ENCODE measurements at places on chromosomes 7 and 10.

GRCh38 chr10:67666416-67667034 lies 29.5 kb downstream of the CTNNA3 start:
- H3K27ac ChIP-seq, result no peak overlapping the region
- H3K27me3 ChIP-seq, result peaks cover 17% of the 10 kb centered on the region
- no peaks in the 10 kb centered on the region for H3K4me1 ChIP-seq

GRCh38 chr10:70052462-70053217 lies at the start of gene MACROH2A2:
Gene MACROH2A2, plus strand, starts transcription at chr10:70052846. Its CDS starts 22,813 bp downstream, at chr10:70075659.
- no peaks in the 10 kb centered on the region for H3K36me3 ChIP-seq
- peaks cover 16% of the 10 kb centered on the region for H3K4me1 ChIP-seq
- H3K27ac ChIP-seq, result peak within 1 kb of the TSS; percentile 47
- peak; percentile 61 for DNase-seq
- H3K4me3 ChIP-seq, result peak within 1 kb of the TSS; percentile 88

GRCh38 chr7:17312641-17313040 lies 14.2 kb downstream of the AHR start:
- H3K36me3 ChIP-seq, result peaks cover 57% of the 10 kb centered on the region
- H3K27me3 ChIP-seq, result no peaks in the 10 kb centered on the region
- no peak for DNase-seq
- no peak overlapping the region for H3K27ac ChIP-seq
- no peak overlapping the region for H3K4me3 ChIP-seq

DNA sequence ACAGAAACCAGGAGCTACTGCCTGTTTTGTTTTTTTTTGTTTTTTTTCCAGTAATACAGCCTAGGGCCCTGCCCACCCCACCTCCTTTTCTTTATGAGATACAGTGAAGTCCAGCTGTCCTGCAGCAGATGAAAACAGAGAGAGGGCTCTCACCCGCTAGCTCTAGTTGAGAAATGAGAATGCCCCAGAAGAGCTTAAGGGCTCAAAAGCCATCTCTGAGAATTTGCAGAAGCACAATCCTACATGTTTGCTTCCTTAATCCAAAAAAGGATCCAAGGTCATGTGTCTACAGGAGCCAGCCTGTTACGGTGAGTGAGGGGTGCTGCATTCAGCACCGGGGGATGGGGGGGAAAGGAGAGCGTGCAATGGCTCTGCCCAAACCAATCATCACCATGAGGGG lies 122.7 kb downstream of the KCNMA1 start:
- peaks cover 6% of the 10 kb centered on the region for H3K36me3 ChIP-seq
- H3K27me3 ChIP-seq, result no peaks in the 10 kb centered on the region
- H3K4me1 ChIP-seq, result peaks cover 32% of the 10 kb centered on the region
- H3K27ac ChIP-seq, result no peak overlapping the region
- H3K4me3 ChIP-seq, result no peak overlapping the region
- no peak for DNase-seq

DNA sequence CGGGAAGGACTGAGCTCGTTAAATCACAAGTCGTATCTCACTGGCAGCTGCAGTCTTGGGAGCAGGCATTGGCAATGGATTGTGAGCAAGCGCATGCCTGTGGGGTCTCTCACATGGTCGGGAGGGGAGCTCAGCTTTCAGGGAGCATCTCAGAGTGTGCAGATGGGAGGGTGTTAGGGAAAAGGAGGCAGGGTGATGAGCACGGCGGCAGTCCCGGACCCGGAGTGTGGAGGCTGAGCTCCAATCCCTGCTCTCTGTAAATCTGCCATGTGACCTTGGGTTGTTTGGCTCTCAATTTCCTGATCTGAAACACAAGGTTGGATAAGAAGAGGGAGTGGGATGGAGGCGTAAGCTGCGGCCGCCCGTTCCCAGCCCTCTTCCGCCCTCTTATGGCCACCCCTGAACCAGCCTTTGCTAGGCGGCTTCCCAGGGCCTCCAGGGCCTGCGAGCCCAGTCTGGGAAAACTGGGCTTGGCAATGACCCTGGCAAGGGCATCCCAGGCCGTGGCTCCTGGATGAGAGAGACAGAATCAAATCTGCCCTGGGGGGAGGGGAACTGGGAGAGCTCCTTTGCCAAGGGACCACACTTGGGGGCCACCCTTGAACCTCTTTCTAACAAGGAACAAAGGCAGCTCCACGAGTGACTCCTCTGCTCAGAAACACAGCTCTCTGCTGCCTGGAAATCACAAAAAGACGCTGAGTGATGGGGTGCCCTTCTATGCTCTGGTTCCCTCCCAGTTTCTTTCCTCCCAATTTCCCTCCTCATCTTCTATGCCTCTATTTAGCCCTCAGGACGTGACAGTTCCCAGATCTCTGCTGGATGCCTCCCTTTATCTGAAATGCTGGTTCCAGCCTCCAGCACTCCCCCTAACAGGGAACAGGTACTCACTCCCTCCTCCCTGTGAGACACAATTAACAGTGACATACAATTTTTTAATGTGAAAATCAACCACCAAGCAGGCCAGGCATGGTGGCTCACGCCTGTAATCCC lies 41.7 kb upstream of the LOXL4 start:
- H3K4me1 ChIP-seq, result peaks cover 6% of the 10 kb centered on the region
- peaks cover 8% of the 10 kb centered on the region for H3K27me3 ChIP-seq
- no peaks in the 10 kb centered on the region for H3K36me3 ChIP-seq
- H3K4me3 ChIP-seq, result no peak overlapping the region
- H3K27ac ChIP-seq, result no peak overlapping the region

- DNase-seq, result peak; percentile 85
- no peak overlapping the region for H3K27ac ChIP-seq
- H3K4me3 ChIP-seq, result no peak overlapping the region
- H3K36me3 ChIP-seq, result peaks cover 37% of the 10 kb centered on the region
- no peaks in the 10 kb centered on the region for H3K4me1 ChIP-seq
Observed at GRCh38 chr10:11986593-11987216, 55.9 kb downstream of the UPF2 start.

- no peak overlapping the region for H3K27ac ChIP-seq
- H3K4me1 ChIP-seq, result peaks cover 9% of the 10 kb centered on the region
- H3K4me3 ChIP-seq, result no peak overlapping the region
- H3K36me3 ChIP-seq, result no peaks in the 10 kb centered on the region
- no peaks in the 10 kb centered on the region for H3K27me3 ChIP-seq
Observed at GRCh38 chr10:8554574-8554973, 500.1 kb downstream of the GATA3 start.

DNA sequence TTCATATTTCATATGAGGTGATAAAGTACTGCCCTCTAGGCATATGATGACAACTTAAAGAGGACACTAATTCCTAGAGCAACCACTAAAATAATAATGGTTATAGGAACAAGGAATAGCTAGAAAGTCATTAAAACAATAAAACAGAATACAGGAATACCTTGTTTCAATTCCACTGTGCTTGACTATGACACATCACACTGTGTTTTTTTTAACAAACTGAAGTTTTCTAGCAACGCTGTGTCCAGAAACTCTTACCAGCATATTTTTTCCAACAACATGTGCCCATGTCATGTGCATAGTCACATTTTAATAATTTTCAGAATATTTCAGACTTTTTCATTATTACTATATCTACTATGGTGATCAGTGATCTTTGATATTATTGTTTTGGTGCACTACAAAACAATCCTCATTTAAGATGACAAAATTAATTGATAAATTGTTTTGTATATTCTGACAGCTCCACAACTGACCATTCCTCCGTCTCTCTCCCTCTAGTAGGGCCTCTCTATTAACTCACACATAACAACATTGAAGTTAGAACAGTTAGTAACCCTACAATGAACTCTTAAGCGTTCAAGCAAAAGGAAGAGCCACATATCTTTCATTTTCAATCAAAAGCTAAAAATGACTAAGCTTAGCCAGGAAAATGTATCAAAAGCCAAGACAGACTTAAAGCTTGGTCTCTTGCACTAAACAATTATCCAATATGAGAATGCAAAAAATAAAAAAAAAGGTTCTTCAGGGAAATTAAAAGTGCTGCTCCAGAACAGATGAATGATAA lies 85.8 kb downstream of the SNX13 start:
- no peak overlapping the region for H3K4me3 ChIP-seq
- H3K4me1 ChIP-seq, result no peaks in the 10 kb centered on the region
- no peaks in the 10 kb centered on the region for H3K27me3 ChIP-seq
- DNase-seq, result no peak

- no peaks in the 10 kb centered on the region for H3K27me3 ChIP-seq
- H3K36me3 ChIP-seq, result no peaks in the 10 kb centered on the region
- no peak overlapping the region for H3K27ac ChIP-seq
- DNase-seq, result no peak
- no peak overlapping the region for H3K4me3 ChIP-seq
Observed at GRCh38 chr10:110444004-110444337, 53.7 kb upstream of the DUSP5 start.

DNA sequence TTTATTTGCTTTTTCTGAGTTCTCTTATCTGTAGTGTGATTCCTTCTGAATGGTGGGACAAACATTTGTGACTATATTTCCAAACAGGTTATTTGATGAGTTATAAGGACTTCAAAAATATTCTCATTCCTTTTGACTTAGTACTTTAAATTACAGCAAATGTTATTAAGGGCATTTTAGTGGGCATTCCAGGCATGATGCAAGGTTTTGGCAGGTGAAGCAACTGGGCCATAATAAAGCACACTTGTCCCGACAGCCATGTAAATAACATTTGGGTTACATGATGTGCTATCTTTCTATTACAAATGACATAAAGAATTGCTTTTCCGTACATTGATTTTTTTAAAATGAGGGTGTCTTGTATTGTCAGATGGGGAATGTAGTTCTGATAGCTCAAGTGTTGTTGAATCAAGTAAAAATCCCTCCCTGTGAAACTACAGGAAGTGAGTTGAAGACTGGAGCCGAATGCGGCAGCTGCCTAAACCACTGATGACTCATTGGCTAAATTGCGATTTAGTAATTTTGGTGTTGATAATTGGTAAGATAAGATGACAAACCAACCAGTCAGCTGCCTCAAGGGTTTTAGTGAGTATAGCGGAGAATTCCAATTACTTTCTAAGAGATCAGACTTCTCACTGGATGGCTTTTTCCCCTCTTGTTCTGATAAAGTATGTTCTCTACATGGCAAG lies 231.3 kb upstream of the NPY start:
- peaks cover 26% of the 10 kb centered on the region for H3K4me1 ChIP-seq
- peak overlapping the region; percentile 23 for H3K27ac ChIP-seq
- peak overlapping the region; percentile 5 for H3K4me3 ChIP-seq
- DNase-seq, result peak; percentile 88
- H3K27me3 ChIP-seq, result no peaks in the 10 kb centered on the region

GRCh38 chr10:75672842-75673241 lies 241.4 kb downstream of the LRMDA start:
- no peak for DNase-seq
- no peaks in the 10 kb centered on the region for H3K4me1 ChIP-seq

- H3K4me3 ChIP-seq, result no peak within 1 kb of the TSS
- H3K27ac ChIP-seq, result no peak within 1 kb of the TSS
- no peaks in the 10 kb centered on the region for H3K27me3 ChIP-seq
- no peaks in the 10 kb centered on the region for H3K36me3 ChIP-seq
- no peaks in the 10 kb centered on the region for H3K4me1 ChIP-seq
- DNase-seq, result no peak
Observed at GRCh38 chr7:135233570-135233969, at the start of gene STRA8. Gene STRA8, plus strand, starts transcription at chr7:135233838. Its CDS starts 6,687 bp downstream, at chr7:135240525.

DNA sequence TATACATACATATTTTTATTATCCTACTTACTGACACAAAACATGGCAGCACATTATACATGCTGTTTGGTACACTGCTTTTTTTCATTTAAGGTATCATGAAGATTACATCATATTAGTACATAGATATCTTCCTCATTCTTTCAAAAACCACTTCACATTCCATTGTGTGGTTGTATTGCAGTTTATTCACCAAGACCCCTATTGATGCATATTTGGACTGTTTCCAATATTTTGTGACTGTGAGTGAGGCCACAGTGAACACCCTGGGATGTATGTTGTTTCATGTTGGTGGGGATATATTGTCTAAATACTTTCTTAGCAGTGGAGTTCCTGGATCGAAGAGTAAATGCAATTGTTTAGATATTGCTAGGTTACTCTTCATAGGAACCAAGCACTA lies 39.0 kb downstream of the TFAM start:
- no peak overlapping the region for H3K27ac ChIP-seq
- no peaks in the 10 kb centered on the region for H3K27me3 ChIP-seq
- no peaks in the 10 kb centered on the region for H3K36me3 ChIP-seq
- no peak overlapping the region for H3K4me3 ChIP-seq
- no peaks in the 10 kb centered on the region for H3K4me1 ChIP-seq

GRCh38 chr7:156954941-156955340 lies 5.4 kb downstream of the NOM1 start:
- DNase-seq, result no peak
- no peaks in the 10 kb centered on the region for H3K27me3 ChIP-seq
- H3K4me3 ChIP-seq, result no peak overlapping the region
- H3K27ac ChIP-seq, result peak overlapping the region; percentile 64
- H3K36me3 ChIP-seq, result peaks cover 79% of the 10 kb centered on the region

All from MCF 10A (cell line).